Esophagus squamous epithelium (tissue), 5 donors: ENCODE measurements at places on chromosomes 2 and 18.

GRCh38 chr2:42086500-42086953 is 38.7 kb downstream of the PKDCC start:
- no peak for DNase-seq

GRCh38 chr2:104836265-104836664 is 17.6 kb upstream of the POU3F3 start:
- no peak for DNase-seq

DNA sequence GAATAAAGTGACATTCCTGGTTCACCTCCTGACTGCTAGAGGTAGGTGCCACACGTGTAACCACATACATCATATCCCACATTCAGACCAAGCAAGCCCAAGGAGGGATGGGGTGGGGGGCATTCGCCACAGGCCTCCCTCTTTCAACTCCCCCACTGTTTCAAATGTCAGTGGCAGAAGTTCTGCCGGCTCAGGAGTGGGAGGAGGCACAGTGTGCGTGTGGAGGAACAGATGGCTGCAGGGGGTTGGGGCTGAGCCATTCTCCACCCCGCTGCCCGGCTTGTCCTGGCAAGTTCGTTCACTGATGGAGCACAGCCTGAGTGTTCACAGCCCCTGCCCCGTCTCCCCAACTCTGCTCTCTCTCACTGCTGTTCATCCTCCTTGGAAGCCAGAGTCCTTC is 75.4 kb upstream of the TANC1 start:
- no peak for DNase-seq

DNA sequence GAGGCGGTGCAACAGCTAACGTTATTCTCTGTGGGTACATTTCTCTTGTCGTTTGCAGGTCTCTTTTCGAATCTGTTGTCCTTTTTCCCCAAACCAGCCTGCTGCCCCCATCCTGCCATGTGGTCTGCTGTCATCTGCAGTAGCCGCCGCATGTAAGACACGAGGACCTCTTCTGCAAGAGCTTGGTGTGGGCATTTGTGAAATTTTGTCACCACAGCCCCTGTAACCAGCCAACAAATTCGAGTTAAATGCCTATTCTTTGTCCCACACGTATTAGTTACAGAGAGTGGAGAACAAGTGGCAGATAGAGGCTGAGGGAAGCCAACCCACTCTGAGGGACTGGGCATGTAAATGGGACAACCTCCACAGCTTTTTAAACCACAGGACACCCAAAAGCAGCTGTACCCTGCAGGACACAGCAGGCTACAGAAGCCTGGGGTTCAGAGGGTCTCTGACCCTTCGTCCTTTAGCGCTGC is 35.0 kb downstream of the ITGA6 start:
- no peak for DNase-seq

- DNase-seq: no peak
These were observed 353.1 kb upstream of the FANCL start for GRCh38 chr2:58594175-58594574.

DNA sequence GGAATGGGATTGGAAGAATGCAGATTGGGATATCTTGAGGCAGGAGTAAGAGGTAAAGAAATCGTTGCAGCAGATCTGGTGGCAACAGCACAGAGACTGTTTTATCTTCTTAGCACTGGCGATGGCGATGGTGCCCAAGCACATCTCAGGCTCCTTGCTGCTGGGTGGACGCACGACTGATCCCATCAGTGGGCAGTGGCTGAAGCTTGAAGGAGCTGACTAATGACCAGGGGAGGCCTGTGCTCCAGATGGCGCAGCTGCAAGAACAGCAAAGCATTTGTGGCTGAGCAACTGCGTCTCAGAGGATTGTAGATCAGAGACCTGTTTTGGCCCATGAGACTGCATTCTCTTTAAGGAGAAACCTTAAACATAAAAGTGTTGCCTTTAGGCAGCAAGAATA is 54.6 kb downstream of the GALR1 start:
- DNase-seq: no peak

DNA sequence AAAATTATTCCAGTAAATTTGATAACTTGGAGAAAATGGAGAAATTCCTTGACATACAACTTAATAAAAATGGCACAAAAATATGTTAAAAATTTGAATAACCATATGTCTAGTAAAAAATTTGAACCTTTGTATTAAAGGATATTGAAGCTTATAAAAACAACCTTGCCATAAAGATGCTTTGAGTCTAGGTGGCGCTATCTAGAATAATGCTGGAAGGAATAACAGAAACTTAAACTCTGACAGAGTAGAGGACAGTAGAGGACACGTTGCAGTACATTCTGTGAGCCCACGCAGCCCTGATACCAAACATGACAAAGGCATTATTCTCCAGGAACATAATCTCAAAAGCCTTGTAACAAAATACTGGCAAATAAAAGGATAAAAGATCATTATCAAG is 44.7 kb upstream of the ALKAL2 start:
- DNase-seq: no peak

DNA sequence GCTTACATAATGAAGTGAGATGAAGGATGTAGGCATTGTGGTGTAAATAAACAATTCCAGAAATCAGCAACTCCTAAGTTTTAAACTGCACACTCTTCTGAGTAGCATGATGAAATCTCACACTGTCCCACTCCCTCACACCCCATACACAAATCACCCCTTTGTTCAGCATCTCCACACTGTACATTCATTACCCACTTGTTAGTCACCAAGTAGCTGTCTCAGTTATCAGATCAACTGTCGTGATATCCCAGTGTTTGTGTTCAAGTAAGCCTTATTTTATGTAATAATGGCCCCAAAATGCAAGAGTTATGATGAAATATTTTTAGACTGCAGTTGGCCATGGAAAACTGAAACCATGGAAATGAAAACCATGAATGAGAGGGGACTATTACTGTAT is 135.7 kb downstream of the GRB14 start:
- no peak for DNase-seq

- no peak for DNase-seq
These were observed 6.2 kb downstream of the SEPTIN2 start for GRCh38 chr2:241321886-241322285.

GRCh38 chr2:62192811-62193210 is 3.1 kb upstream of the B3GNT2 start:
- DNase-seq: no peak

DNA sequence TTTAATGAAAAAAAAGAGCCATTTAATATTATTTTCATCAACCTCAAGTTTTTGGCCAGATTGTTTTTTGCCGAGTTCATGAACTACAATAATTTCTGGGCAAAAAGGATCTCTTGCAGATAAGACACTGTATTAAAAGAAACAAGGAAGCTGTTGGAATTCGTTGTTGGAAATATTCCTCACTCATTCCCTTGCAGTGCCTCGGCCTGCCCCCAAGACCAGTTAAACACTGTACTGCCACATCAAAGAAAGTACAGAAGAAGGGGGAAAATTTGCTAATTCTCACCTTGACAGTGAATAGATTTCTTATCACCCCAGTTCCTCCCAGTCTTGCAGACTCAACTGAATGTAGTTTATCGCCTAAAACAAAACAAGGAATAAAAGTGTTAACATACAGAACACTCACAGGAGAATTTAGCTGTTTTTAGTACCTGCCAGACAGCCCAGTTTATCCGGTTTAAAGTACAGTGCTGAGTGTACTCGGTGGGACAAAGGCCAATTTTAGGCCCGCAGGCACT is 1.2 kb downstream of the IDH1 start:
- no peak for DNase-seq

GRCh38 chr2:32812316-32812715 is 134.4 kb upstream of the LTBP1 start:
- DNase-seq: no peak

DNA sequence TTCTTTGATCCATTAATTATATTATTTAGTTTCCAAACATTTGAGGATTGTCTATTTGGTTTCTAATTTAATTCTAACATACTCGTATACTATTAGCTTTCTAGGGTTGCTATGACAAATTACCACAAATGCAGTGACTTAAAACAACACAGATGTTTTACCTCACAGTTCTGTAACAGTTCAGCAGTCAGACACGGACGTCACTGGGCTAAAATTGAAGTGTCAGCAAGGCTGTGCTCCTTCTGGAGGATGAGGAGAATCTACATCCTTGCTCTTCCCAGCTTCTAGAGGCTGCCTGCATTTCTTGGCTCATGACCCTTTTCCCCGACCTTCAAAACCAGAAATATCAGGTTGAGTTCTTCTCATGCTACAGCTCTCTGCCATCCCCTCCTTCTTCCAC is 117.6 kb downstream of the TFCP2L1 start:
- no peak for DNase-seq

DNA sequence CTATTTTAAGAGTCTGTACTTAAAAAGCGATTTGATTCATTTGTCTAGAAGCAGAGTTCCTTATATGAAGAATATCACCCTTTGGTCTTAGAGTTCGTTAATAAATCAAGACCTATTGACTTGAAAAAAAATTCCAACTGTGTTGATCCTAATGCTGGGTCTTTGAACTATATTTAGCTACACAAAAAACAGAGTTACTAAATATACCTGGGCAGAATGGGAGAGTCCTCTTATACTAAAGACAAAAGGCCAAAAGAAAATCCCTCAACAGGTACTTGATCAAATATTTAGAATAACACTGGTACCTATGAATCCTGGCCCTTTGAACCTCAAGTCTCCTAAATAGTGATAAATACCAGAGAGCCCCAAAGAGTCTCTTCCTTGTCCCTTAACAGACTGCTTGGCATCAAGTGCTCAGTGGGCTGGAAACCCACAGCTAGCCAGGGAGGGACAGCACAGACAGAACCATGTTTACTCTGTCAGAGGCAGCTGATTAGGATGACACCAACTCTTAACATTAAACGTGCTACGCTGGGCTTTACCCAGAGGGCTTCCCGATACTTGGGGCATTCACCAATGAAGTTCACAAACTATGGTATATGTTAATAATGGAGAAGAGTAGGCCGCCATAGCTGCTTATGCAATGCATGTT is 95.1 kb downstream of the FIGN start:
- DNase-seq: no peak

DNA sequence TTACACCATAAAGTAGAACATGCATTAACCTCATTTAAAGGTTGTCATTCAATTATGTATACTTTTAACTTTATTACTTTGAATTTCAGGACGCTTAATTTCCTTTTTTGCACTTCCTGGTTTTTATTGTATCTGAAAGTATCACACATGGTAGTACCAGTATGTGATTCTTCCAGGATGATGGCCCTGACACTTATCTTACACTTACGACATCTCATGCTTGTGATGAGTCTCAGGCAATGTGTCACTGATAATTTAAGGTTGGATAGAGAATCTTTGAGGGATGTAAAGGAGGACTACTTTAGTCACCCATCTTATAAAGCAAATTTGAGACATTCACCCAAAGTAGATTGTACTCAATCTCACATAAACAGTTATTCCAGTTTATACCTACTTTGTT is 74.9 kb downstream of the ABCA12 start:
- no peak for DNase-seq

GRCh38 chr2:2166881-2167280 is 164.2 kb downstream of the MYT1L start:
- no peak for DNase-seq

DNA sequence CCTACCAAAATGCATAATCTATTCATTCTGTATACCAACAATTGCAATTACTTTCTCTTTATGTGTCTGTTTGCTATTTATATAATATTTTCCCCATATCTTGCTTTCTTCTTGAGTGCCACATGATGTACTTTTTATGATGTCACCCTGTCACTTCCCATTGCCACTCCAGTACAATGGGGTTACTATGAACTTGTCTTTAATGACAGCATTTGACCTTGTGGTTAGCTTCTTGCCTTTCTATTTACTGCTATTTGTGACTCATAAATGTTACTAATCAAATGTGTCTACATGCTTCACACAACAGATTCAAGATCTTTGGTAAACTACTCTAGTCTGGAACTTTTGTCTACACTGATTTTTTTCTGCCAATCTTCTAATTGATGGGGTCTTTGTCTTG is 486.3 kb downstream of the NR4A2 start:
- DNase-seq: no peak

- no peak for DNase-seq
These were observed 344.8 kb downstream of the RPRM start for GRCh38 chr2:153133716-153134115.

GRCh38 chr2:156340377-156340776 is 7.9 kb upstream of the NR4A2 start:
- DNase-seq: no peak

- DNase-seq: no peak
These were observed 731 bp downstream of the RAB10 start for GRCh38 chr2:26034637-26034992.

GRCh38 chr2:35339211-35339610 is 1016.4 kb upstream of the CRIM1 start:
- DNase-seq: no peak

DNA sequence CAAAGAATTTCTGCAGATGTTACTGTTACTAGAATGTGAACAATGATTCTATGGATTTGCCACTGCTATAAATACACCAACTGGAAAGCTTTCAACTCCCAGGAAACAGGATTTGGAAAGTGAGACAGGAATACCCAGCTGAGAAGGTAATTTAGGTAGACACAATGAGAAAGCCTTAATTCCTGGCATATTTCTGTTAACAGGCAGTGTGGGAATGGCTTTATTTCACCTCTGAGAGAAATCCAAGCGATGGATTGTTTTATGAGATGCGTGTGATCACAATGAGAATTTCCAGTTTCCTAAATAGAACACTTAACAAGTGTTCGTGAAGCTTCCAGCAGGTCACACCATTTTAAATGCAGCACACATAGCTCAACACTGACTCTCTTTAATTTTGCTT is 133.0 kb downstream of the SLC8A1 start:
- DNase-seq: no peak

DNA sequence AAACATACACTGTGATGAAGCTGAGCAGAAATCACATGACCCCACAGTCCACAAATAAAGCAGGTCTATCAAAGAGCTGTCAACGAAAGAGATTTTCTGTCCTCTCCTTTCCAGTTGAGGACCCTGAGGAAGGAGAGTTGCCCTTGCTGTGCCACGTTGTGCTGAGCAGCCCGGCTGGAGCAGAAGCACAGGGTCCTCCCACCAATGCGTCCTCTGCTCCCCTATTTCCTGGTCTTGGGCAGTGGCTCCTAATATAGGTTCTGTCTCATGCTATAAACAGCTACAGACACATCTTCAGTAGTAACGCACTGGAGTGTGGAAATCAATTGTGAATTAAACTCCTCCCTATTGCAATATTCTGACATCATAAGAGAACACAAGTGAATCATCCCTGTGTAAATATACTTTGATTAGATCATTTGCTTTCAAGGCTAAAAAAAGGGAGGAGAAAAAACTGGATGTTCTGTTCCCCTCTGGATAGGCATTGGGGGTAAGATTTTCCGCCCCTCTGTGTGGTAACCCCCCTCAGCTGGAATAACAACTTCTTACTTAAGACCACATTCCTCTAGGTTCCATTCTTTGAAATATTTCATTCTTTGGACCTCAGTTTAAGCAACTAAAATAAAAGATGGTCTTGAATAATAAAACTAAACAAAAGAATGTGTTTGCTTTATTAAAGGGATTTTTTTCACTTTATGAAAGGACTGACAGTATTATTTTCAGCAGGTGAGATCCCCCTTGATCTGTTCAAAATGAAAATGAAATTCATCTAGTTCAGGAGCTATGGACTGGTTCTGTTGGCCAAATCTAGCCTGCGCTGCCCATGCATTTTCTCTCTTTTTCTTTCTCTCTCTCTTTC is 8.3 kb upstream of the RHOB start:
- DNase-seq: no peak

- no peak for DNase-seq
These were observed 16.3 kb downstream of the RAB12 start for GRCh38 chr18:8625461-8626092.
